GM23338 (cell line): ENCODE measurements at places on chromosomes 3 and 15. TPM values are rescaled to one million over a fixed set of nuclear protein-coding genes. Genes with fewer than 3 reads are reported as not detected.
A peak's percentile ranks its signal among the peaks of the same experiment; 100 is the strongest.

- H3K36me3 ChIP-seq = no peaks in the 10 kb centered on the region
- H3K27me3 ChIP-seq = no peaks in the 10 kb centered on the region
- H3K4me3 ChIP-seq = no peak overlapping the region
- H3K27ac ChIP-seq = no peak overlapping the region
Measured at GRCh38 chr3:157632075-157632474, 128.9 kb upstream of the VEPH1 start.

DNA sequence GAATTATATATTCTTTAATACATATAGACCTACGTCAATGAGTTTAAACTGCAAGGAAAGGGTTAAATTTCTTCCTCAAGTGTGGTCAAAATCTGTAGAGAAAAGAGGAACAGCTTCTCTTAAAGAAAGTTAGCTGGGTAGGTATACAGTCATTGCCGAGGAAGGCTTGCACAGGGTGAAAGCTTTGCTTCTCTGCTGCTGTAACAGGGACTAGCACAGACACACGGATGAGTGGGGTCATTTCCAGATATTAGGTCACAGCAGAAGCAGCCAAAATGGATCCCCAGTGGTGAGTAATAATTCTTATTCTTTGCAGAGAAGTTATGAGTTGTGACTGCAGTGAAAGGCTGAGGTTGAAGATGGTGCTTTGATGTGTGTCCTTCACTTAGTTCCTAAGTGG is at the start of gene CD86:
Gene CD86, plus strand, starts transcription at position 148 of the 400 bp plus-strand sequence. Its CDS starts 128 bp downstream, at position 276.
- H3K36me3 ChIP-seq = no peaks in the 10 kb centered on the region
- H3K4me3 ChIP-seq = no peak within 1 kb of the TSS
- DNase-seq = no peak

- H3K27me3 ChIP-seq = no peaks in the 10 kb centered on the region
- peak overlapping the region; percentile 20; the same call in 1 of the 2 replicates for H3K4me3 ChIP-seq
- DNase-seq = no peak
- H3K36me3 ChIP-seq = no peaks in the 10 kb centered on the region
Measured at GRCh38 chr15:43294091-43294706, 27.5 kb upstream of the TGM5 start.

DNA sequence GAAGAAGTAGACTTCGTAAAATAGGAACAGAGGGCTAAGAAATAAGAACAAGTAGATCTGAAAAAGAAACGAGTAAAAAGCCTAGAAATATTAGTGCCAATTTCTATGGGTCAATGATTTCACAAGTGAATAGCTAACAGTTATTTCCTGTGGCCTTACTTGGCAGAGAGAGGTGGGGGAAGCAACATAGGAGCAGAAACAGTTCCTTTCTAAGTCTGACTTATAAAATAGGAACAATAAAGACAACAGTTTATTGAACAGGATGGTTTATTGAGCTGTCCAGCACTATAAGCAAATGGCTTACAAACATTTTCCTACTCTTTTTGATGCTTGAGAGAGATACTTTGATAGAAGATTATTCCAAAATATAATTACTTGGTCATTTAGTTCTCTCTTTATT is 37.9 kb downstream of the AGTR1 start:
- H3K27me3 ChIP-seq = no peaks in the 10 kb centered on the region
- DNase-seq = no peak
- no peaks in the 10 kb centered on the region for H3K36me3 ChIP-seq
- no peak overlapping the region for H3K27ac ChIP-seq
- H3K4me3 ChIP-seq = no peak overlapping the region

SLC51B gene
- polyA plus RNA-seq = not detected in 2 replicates

GRCh38 chr3:188220988-188221818 is 67.2 kb downstream of the LPP start:
- peaks cover 12% of the 10 kb centered on the region; the same call in 1 of the 2 replicates for H3K4me1 ChIP-seq
- DNase-seq = no peak
- no peaks in the 10 kb centered on the region for H3K27me3 ChIP-seq
- no peak overlapping the region for H3K27ac ChIP-seq

DNA sequence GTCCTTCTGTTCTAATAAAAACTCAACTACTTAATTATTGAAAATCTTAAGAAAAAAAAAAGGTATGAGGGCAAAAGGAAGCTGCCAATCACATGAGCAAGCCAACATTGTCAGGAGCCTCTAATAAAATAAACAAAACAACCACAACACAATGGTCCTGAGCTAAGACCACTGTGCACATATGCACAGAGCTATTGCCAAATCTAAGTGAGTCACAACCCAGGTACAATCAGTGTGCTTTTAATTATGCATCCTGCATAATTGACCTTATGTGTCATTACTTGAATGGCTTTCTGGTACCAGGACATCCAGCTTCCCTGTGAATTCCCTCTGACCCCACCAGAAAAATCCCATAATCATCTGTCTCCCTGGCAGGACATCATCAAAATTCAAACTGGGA is 639.8 kb downstream of the MAGI1 start:
- no peaks in the 10 kb centered on the region for H3K27me3 ChIP-seq
- no peak overlapping the region for H3K4me3 ChIP-seq
- H3K36me3 ChIP-seq = no peaks in the 10 kb centered on the region
- H3K27ac ChIP-seq = no peak overlapping the region
- DNase-seq = no peak

- peak; percentile 10 for DNase-seq
- H3K4me3 ChIP-seq = no peak within 1 kb of the TSS
- H3K36me3 ChIP-seq = no peaks in the 10 kb centered on the region
- no peaks in the 10 kb centered on the region for H3K27me3 ChIP-seq
Measured at GRCh38 chr15:49423021-49423420, at the start of gene FGF7. Gene FGF7, plus strand, starts transcription at chr15:49423242. Its CDS starts 1,056 bp downstream, at chr15:49424298.

DNA sequence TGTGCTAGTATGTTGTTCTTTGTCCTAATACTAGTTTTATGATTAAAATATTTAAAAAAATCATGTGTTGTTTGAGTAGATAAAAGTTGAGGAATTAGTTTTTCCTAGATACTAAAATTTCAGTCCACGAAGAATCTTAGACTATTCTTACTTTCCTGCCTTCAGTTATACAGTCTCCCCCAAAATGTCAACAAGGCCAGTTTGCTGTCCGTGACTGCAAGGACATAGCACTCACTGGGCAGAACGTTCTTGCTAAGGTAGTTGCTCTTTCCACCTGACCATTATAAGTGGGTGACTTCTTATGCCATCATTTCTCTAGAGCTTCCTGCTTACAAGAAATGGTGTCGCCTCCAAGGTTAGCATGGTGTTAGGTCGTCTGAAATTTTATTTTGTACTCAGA is 32.8 kb downstream of the KAT2B start:
- H3K4me1 ChIP-seq = peaks cover 32% of the 10 kb centered on the region
- no peak for DNase-seq
- H3K27me3 ChIP-seq = peaks cover 15% of the 10 kb centered on the region
- no peaks in the 10 kb centered on the region for H3K36me3 ChIP-seq
- H3K4me3 ChIP-seq = no peak overlapping the region
- no peak overlapping the region for H3K27ac ChIP-seq

DNA sequence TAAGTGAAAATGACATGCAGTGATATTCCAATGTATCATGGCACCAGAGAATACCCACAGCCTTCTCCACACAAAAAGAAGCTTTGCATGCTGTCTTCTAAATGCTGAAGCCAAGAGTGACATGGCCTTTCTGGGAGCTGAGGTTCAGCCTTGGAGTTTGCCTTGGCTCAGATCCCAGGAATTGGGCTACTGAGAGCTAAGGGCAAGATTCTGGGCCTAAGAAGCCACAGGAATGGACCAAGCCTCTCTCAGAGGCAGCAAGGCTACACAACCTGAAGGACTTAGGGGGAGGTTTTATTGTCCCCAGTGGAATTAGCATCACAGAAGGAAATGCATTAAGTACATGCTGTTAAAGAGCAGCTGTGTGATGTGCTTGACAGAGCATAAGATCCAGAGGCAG is 1078.5 kb downstream of the TUSC7 start:
- peaks cover 21% of the 10 kb centered on the region; the same call in 1 of the 2 replicates for H3K4me1 ChIP-seq
- DNase-seq = peak; percentile 44
- H3K36me3 ChIP-seq = no peaks in the 10 kb centered on the region
- H3K27ac ChIP-seq = no peak overlapping the region

- H3K27ac ChIP-seq = no peak overlapping the region
- H3K4me1 ChIP-seq = no peaks in the 10 kb centered on the region
- no peaks in the 10 kb centered on the region for H3K27me3 ChIP-seq
- H3K4me3 ChIP-seq = no peak overlapping the region
- no peaks in the 10 kb centered on the region for H3K36me3 ChIP-seq
Measured at GRCh38 chr15:62495670-62496614, 330.9 kb upstream of the C2CD4B start.

CRABP1 gene
- 522 and 536 TPM in 2 replicates for polyA plus RNA-seq

GRCh38 chr3:125032683-125033082 is 23.1 kb downstream of the HEG1 start:
- H3K4me3 ChIP-seq = no peak overlapping the region
- no peaks in the 10 kb centered on the region for H3K36me3 ChIP-seq
- DNase-seq = no peak
- H3K27ac ChIP-seq = no peak overlapping the region
- no peaks in the 10 kb centered on the region for H3K4me1 ChIP-seq

FBN1 gene
- polyA plus RNA-seq = 1.2 and 1.9 TPM in 2 replicates

DNA sequence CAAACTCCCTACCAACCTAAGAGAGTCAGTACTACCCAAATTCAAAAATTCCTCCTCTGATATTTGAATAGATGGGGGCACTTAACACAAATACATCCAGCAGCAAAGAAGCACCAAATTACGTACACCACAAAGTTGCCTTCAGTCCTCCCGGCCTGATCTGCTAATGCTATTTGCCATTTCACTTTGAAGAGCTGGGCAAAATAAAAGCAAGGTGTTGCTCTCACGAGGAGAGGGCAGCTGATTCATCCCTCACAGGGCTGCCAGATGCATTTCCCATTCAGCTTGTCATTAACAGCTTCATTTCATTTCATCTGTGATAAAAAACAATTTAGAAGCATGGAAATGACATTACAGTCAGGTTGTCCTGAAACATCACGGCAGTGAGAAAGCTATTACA is 283.4 kb upstream of the VEPH1 start:
- H3K36me3 ChIP-seq = no peaks in the 10 kb centered on the region
- H3K4me3 ChIP-seq = no peak overlapping the region
- H3K4me1 ChIP-seq = no peaks in the 10 kb centered on the region
- no peak for DNase-seq
- no peak overlapping the region for H3K27ac ChIP-seq

ZBED2 gene
- not detected in 2 replicates for polyA plus RNA-seq

GRCh38 chr15:75200765-75201615 is 692 bp upstream of the C15orf39 start:
- no peaks in the 10 kb centered on the region for H3K36me3 ChIP-seq
- peak; percentile 94 for DNase-seq
- H3K4me1 ChIP-seq = peaks cover 48% of the 10 kb centered on the region
- peak overlapping the region; percentile 74; the same call in 1 of the 2 replicates for H3K27ac ChIP-seq

DNA sequence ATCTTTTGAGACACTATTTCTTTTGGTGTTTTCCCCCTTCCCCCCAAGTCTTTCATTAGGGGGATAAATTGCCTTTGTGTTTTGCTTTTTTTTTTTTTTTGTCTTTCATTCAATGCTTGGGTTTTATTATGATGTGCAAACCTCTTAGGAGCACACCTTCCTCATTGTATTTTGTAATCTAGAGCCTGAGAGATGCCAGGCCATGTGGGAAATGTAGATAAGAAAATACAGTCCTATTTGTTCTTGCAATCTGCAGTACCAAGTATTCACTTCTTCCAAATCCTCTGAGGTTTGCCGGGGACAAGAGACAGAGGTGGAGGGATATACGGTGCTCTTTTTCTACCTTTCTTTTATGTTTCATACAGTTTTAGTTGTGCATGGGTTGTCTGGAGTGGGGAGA is 66.7 kb downstream of the LARS2 start:
- peaks cover 9% of the 10 kb centered on the region; the same call in 1 of the 2 replicates for H3K36me3 ChIP-seq
- no peaks in the 10 kb centered on the region for H3K27me3 ChIP-seq
- no peak overlapping the region for H3K4me3 ChIP-seq

CHAC1 gene
- polyA plus RNA-seq = 73.0 and 74.4 TPM in 2 replicates

DNA sequence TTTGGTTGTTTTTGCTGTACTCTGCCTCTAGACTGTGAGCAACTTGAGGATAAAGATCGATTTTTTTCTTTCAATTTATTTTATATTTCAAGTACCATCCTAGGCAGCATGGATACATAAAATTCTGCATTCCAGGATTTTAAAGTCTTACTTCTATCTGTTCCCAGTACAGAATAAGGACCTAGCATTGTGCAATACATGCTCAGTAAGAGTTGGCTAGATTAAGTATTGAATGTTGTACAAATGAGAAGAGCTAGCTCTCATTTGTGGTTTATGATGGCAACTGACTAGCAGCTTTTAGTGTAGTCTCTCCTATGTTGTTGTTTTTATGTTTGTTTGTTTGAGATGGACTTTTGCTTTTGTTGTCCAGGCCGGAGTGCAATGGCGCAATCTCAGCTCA is 222.7 kb downstream of the TP63 start:
- no peak overlapping the region for H3K4me3 ChIP-seq
- DNase-seq = no peak
- no peaks in the 10 kb centered on the region for H3K36me3 ChIP-seq
- no peak overlapping the region for H3K27ac ChIP-seq
- no peaks in the 10 kb centered on the region for H3K27me3 ChIP-seq

GRCh38 chr15:48981941-48982340 is 18.2 kb upstream of the SHC4 start:
- no peak overlapping the region for H3K27ac ChIP-seq
- no peaks in the 10 kb centered on the region for H3K36me3 ChIP-seq
- H3K4me1 ChIP-seq = peaks cover 14% of the 10 kb centered on the region
- H3K4me3 ChIP-seq = no peak overlapping the region
- DNase-seq = no peak

CHRD gene
- polyA plus RNA-seq = 0.23 and 0.34 TPM in 2 replicates

DNA sequence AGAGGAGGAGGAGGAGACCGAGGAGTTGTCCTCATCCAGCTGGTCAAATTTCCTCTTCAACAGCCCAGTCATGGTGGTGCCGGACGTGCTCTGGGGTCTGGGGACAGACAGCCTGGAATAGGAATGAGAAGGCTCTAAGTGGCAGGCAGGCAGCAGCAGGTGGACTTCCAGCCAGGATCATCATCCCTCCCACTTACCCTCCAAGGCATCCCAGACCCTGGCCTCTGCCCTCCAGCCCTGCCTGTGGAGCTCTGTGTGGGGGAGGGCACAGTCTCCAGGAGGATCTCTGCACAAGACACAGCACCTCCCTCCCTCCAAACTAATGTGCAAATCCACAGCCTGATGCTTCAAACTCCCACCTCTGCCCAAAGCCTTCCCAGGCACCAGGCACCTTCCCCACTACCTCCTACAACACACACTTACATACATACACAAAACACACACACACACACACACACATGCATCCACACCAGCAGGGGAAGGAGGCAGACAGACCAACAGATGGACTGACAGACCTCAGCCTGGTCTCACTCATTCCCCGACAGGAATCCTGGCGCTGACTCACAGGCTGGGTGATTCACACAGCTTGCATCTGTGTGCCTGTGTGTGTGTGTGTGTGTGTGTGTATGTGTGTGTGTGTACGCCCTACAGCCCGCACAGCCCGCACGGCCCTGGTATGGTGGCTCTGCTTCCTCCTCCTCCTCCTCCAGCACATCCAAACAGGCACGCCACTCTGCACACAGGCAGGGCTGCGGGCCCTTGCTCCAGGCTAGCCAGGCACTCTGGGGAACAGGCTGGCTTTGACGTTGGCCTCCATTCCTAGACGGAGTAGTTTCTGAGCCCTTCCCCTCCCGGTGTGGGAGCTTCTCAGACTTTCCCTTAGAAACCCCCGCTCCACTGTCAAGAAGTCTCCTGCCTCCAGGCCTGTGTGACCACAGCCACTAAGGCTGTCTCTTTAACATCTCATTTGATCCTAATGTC is 6.5 kb downstream of the CSRNP1 start:
- DNase-seq = no peak
- H3K4me3 ChIP-seq = peak overlapping the region; percentile 33; the same call in 1 of the 2 replicates
- H3K27ac ChIP-seq = no peak overlapping the region
- peaks cover 52% of the 10 kb centered on the region for H3K4me1 ChIP-seq

- no peaks in the 10 kb centered on the region for H3K36me3 ChIP-seq
- H3K27ac ChIP-seq = peak overlapping the region; percentile 66
- peak; percentile 60 for DNase-seq
- H3K27me3 ChIP-seq = no peaks in the 10 kb centered on the region
Measured at GRCh38 chr15:52677593-52678467, 1.4 kb downstream of the ATOSA start.

TM4SF4 gene
- not detected in 2 replicates for polyA plus RNA-seq
